ENCODE measurements at places on chromosomes 12 and 14. TPM values are rescaled to one million over a fixed set of nuclear protein-coding genes. Genes with fewer than 3 reads are reported as not detected.
A peak's percentile ranks its signal among the peaks of the same experiment; 100 is the strongest.

The EML1 gene
- 7.2 TPM for total RNA-seq

The RTN1 gene
- not detected for total RNA-seq

The WASHC4 gene
- total RNA-seq: 43.5 TPM

The PROX2 gene
- total RNA-seq: not detected

DNA sequence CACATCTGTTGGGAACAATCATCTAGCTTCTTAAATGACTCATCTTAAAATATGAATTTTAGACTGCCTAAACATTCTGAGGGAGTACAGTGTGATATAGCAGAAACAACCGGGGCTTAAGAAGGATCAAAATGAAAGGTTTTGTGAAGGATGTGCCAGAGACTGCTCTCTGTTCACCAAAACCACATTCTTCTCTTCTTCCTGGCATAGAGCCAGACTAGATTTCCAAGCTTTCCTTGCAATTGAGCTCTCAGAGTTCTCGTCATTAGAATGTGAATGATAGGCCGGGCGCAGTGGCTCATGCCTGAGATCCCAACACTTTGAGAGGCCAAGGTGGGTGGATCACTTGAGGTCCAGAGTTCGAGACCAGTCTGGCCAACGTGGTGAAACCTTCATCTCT is 94.5 kb downstream of the LRRIQ1 start:
- H3K4me1 ChIP-seq: no peaks in the 10 kb centered on the region
- no peak overlapping the region for H3K27ac ChIP-seq
- no peaks in the 10 kb centered on the region for H3K36me3 ChIP-seq
- H3K4me3 ChIP-seq: no peak overlapping the region

- H3K4me3 ChIP-seq: no peak overlapping the region
- no peaks in the 10 kb centered on the region for H3K27me3 ChIP-seq
- H3K27ac ChIP-seq: peak overlapping the region; percentile 68
Observed at GRCh38 chr12:122097927-122098756, 19.6 kb downstream of the MLXIP start.

- H3K36me3 ChIP-seq: no peaks in the 10 kb centered on the region
- no peak overlapping the region for H3K27ac ChIP-seq
- no peak overlapping the region for H3K4me3 ChIP-seq
- H3K27me3 ChIP-seq: 0 out of 2 replicates have a peak, but pooled peaks cover 1% of the 10 kb centered on the region
Observed at GRCh38 chr12:7352661-7353060, 48.8 kb downstream of the ACSM4 start.

- no peaks in the 10 kb centered on the region for H3K4me1 ChIP-seq
- H3K27ac ChIP-seq: no peak overlapping the region
- no peak overlapping the region for H3K4me3 ChIP-seq
- no peaks in the 10 kb centered on the region for H3K36me3 ChIP-seq
Observed at GRCh38 chr12:44459569-44459968, 416.5 kb downstream of the NELL2 start.

Measured in Caco-2 (cell line).